DMS79 (cell line): ENCODE measurements at places on chromosomes 1 and 21.
A peak's percentile ranks its signal among the peaks of the same experiment; 100 is the strongest.

DNA sequence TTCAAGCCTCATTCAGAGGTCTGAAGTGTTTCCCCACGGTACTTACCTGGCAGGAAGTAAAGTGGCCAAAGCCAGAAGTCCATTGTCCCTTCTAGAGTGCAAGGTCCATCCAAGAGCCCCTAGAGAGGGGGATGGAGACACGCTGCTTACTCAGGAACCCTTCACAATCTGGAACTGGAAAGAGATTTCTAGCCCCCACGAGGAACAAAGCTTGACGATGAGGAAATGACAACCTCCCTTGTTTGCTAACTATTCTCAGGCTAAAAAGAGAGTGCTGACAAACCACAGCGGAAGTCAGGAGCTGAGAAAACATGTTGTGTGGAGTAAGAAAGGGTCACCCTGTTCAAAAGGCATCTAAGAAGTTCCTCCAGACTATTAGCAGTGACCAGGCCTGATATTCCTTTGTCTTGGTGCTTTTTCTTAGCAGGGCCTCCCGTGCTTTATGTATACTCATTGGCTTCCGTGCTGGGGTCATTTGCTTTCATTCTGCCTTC lies at the start of gene FCMR:
FCMR (minus strand) TSS at position 170 of the 494 bp plus-strand sequence; CDS start at position 83, 87 bp downstream.
- peak; percentile 68 for DNase-seq

DNA sequence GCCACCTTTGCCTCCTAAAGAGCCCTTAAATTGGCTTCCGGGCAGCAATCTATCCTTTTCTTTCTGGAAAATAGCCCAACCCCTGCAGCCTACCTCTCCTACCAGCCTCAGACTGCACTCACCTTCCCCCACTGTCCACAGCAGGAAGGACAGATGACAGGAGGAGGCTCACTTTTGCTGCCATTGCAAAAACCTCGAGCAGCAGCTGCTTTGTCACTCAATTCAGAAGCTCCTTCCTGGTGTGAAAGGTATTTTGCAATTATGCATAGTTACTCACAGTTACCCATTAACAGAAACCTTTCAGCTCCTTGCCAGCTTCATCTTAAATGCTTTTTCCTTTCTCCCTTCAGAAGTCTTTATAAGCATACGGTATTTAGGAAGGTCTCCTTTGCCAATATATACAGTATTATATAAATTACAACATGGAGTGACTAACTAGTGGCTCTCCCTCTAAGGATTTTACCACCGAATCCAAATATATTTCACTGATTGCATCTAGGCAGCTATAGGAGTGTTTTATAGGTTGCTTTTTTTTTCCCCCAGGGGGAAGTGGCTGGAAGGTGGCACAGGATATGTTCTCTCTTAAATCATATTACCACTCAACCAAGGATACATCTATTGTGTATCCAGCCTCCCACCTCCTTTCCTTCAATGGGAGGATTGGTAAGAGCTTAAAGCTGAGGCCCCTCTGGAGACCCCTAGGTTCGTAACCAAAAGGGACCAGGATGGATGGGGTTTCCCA lies 142.1 kb upstream of the IPO9 start:
- no peak for DNase-seq

DNA sequence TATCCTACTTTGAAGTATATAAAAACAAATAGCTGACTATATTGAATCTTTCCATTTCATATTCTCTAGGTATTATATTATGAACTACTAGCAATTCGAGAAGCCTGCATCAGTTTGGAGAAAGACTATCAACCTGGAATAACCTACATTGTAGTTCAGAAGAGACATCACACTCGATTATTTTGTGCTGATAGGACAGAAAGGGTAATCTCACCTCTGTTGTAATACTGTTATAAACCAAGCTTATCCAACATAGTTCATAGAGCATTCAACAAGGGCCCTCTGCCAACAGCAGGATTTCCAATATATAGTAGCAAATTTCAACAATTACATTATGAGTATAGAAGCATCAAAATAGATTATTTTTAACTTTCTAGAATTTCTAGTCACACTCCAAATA lies 43.7 kb upstream of the TEKT2 start:
- no peak for DNase-seq

DNA sequence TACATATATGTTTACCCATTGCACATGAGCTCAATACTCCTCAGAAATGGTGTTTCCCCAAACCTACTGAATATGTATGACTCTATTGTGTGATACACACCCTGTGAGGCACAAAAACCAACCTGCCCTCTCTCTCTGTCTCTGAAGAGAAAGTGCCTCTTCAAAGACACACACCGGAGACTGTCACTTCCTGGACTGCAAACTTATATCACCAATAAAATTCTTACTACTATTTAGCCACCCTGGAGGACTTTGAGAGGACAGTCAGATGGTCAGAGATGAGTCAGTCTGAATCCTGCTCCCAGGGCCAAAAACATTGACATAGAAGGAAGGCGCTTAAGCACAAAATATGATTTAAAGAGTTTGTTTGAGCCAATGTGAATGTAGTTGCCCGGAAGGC lies 110.4 kb downstream of the PPIAL4G start:
- DNase-seq: no peak

- no peak for DNase-seq
These were observed 20.9 kb downstream of the MCOLN3 start for GRCh38 chr1:85027242-85027983.

DNA sequence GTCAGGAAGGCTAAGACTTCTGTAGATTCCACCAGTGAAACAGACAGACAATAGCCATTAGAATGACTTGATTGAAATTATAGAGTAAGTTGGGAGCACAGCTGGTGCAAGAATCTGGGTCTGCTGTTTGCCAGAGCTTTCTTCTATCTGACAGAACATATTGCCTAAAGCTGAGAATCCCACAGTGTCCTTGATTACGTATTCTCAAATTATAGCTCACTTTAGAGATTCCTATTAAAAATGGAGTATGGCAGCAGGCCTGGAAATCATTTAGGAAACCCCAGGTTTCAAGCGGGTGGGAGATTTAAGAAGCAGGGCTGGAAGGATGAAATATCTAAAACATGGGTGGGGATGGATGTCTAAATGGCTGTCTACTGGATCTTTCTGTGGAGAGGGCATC lies 639.7 kb upstream of the CXADR start:
- DNase-seq: no peak

GRCh38 chr1:42010381-42010780 lies 91.7 kb upstream of the HIVEP3 start:
- no peak for DNase-seq

DNA sequence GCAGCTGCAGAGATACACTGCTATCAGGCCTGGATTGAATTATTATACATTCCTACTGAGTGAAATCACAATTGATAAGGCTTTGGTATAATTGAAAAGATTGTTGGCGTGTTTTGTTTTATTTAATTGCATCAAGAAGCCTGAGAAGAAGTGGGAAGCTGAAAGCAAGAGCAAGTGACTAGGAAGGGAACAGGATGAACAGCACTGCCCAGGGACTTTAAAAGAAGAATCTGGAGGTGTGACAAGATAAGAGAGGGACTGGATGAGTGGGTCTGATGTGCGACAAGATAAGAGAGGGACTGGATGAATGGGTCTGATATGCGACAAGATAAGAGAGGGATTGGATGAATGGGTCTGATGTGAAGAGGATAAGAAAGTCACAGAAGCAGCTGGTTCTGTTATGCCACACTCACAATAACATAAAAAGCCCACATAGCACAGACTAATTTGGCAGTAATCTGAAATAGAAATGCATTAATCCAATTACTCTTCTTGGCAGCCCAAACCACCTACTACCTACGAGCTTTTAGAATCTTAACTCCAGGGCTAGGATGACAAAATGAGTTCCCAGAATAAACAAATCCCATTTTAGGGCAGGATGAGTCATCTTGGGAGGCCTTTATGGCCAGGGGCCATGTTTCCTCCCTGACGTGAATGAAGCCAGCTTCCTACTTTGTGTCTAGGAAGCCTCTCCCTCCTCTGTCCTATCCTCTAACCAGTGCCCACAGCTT lies 129.7 kb downstream of the DUSP10 start:
- no peak for DNase-seq

- no peak for DNase-seq
These were observed 311.3 kb downstream of the TGFB2 start for GRCh38 chr1:218656301-218657037.

DNA sequence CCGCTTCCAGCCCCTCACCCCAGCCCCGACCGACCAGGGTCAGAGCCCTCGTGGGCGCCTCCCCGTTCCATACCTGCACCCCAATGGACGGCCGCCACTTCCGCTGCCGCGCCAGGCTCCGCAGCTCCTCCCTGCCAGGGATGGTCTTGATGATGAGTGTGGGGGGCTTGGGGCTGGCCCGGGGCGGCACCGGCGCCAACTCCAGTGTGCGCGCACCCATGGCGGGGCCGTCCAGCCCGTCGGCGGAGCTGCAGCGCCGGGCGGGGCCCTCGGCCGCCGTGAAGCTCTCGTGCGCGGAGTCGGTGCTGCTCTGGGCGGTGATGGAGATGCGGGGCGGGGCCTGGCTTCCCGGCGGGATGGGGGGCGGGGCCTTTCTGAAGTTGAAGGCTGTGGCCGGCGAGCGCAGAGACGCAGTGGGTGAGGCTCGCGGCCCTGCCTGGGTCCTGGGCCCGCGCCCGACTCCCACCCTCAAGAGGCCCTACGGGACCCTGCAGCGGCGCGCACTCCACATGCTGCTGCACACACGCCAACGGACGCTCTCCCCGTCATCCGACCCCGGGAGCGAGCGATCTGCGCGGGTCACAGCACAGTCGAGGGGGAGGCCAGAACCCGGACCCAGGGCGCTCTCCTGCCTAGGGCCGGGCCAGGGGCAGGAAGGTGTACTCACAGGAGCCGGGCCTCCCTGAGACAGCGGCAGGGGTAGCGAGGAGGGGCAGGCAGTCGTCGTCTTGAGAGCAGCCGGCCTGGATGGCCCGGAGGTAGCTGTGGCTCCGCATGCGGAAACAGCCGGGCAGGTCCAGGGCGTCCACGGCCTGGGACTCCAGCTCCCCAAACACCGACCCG lies 26.1 kb upstream of the SMIM12 start:
- DNase-seq: peak; percentile 57

GRCh38 chr1:163047951-163048659 lies 21.1 kb upstream of the RGS4 start:
- no peak for DNase-seq

- DNase-seq: no peak
These were observed 102.2 kb upstream of the HAO2 start for GRCh38 chr1:119266386-119266785.

GRCh38 chr1:210448297-210448892 lies 119.7 kb downstream of the HHAT start:
- peak; percentile 14 for DNase-seq

- DNase-seq: no peak
These were observed 11.5 kb upstream of the ZNF362 start for GRCh38 chr1:33244809-33245186.

GRCh38 chr1:232389744-232390143 lies 240.2 kb downstream of the SIPA1L2 start:
- no peak for DNase-seq

GRCh38 chr1:159953536-159954515 lies at the start of gene SLAMF9:
Gene SLAMF9 (minus strand): TSS chr1:159954237. CDS start chr1:159954137, 100 bp downstream.
- DNase-seq: no peak

GRCh38 chr1:1869469-1869868 lies 21.4 kb downstream of the GNB1 start:
- no peak for DNase-seq

- no peak for DNase-seq
These were observed 47.0 kb upstream of the ATF3 start for GRCh38 chr1:212561501-212561931.

- no peak for DNase-seq
These were observed 365.6 kb downstream of the DUSP10 start for GRCh38 chr1:221376286-221376685.

- no peak for DNase-seq
These were observed 30.5 kb downstream of the ZBTB8OS start for GRCh38 chr1:32619701-32620485.

DNA sequence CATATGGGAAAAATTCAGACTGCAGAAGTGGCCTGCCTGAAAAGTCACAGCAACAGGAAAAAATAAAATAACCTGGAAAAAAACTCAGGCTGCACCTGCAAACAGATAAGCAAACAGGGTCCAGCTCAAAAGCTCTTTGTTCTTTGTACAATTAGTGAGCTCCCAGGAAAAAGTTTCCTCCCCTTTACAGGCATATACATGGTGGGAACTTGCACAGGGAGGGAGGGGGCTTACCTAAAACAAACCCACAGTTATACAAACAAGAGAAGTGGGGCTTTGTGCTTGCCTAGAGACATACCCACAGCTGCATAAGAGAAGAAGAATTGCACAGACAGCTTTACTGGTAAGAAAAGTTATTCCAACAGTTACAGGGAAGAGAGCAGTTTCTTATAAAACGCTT lies 31.7 kb upstream of the COG2 start:
- no peak for DNase-seq

- DNase-seq: no peak
These were observed 7.6 kb downstream of the TTF2 start for GRCh38 chr1:117067533-117068370.

GRCh38 chr1:59266180-59266926 lies 30.5 kb upstream of the FGGY start:
- DNase-seq: no peak

DNA sequence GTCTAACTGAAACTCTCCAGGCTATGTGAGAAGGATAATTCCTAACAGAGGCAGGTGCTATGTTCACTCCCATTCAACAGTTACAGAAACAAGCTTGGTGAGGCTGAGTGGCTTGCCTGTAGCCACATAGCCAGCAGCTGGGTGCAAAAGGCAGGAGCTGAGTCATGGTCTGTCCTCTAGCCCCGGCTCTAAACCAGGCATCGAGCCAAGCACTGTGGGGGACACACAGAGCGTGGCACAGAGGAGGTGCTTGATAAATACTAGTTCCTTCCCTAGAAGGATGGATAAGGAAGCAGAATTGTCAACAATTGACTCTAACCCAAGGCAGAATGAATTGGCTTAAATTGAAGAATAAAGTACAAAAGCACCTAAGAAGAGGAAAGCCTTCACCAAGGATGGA lies 10.4 kb upstream of the KCNA2 start:
- DNase-seq: no peak

- DNase-seq: no peak
These were observed 94.4 kb upstream of the KRTAP19-8 start for GRCh38 chr21:31132574-31133242.
